Left lung (tissue), 14 donors: ENCODE measurements at places on chromosomes 2 and 18.

DNA sequence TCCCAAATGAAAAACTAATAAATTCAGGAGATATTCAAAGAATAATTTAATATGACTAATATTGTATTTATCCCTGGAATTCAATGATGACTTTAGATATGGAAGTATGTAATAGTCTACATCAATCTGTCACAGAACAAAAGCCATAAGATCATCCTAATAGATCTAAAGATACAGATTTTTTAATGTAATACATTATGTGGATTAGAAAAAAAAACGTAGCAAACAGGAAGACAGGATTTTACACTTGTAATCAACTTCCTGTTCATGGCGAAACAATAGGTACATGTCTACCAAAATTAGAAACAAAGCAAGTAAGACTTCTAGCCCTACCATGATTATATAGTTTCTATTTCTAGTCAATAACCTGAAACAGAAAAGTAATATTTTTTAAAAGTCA lies 192.2 kb downstream of the TTC32 start:
- no peak for DNase-seq

- DNase-seq: no peak
Measured at GRCh38 chr18:48417985-48418384, 8.8 kb upstream of the ZBTB7C start.

- DNase-seq: no peak
Measured at GRCh38 chr2:62112179-62112578, 83.7 kb upstream of the B3GNT2 start.

GRCh38 chr2:237603718-237604362 lies 13.3 kb upstream of the RAB17 start:
- DNase-seq: no peak

- DNase-seq: no peak
Measured at GRCh38 chr2:32464431-32464830, 107.6 kb downstream of the BIRC6 start.
